ENCODE measurements at places on chromosomes 13 and 19.

DNA sequence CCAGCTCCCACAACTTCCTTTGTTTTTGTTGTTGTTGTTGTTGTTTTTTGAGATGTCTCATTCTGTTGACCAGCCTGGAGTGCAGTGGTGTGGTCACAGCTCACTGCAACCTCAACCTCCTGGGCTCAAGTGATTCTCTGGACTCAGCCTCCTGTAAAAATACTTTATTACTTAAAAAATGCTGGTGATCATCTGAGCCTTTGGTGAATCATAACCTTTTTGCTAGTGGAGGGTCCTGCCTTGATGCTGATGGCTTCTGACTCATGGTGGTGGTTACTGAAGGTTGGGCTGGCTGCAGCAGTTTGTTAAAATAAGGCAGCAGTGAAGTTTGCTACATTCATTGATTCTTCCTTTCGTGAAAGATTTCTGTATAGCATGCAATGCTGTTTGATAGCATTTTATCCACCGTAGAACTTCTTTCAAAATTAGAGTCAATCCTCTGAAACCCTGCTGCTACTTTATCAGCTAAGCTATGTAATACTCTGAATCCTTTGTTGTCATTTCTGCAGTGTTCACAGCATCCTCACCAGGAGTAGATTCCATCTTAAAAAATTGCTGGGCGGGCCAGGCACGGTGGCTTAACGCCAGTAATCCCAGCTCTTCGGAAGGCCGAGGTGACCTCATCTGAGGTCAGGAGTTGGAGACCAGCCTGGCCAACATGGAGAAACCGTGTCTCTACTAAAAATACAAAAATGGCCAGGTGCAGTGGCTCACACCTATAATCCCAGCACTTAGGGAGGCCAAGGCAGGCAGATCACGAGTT is 18.0 kb downstream of the ARHGAP35 start:
- no peak for DNase-seq

- no peak for DNase-seq
These were observed 93.4 kb downstream of the KCTD12 start for GRCh38 chr13:76792731-76793347.

DNA sequence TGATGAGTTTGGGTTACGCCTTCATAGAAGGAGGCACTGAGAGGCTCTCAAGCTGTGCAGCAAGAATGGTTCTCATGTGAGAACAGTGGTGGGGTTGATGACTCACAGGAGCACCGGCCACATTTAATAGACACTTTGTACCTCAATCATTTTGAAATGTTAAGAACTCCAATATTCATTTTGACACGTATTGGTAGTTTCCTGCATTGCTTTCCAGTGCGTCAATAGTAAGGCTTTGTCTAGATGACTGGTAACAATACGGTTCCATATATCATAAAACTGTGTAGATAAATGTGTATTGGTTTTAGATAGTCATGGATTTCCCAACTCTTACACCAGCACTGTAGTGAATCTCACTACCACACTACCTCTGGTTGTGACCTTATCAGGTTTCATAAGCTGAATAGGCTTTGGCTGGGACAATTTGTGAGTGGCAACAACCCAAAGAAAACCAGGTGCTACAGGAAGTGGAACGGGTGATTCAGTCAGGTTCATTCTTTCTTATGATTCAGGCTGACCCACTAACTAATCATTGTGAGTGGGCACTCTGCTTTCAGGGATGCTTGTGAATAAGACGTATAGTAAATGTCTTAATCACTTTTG is 362.6 kb downstream of the KLF5 start:
- no peak for DNase-seq

GRCh38 chr13:79659121-79659521 is 178.2 kb downstream of the NDFIP2 start:
- DNase-seq = no peak

DNA sequence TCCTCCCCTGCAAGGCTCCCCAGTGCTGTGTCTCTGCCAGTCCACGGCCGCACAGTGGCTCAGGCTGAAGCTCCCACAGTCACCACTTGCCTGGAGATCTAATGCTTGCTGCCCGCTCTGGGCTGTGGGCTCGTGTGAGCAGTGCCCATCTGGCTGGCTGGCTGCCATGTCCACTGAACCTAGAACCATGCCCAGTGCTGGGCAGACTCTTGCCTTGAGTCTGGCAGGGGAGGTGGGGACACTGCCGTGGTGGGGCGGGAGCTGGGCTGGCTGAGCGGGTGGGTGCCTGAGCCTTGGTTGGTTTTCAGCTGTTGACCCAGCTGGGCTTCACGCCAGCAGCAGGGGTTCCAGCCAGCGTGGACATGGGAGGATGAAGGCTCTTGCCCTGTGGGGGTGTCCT is 52.3 kb downstream of the CRTC1 start:
- DNase-seq = peak; percentile 57

GRCh38 chr19:51641648-51642047 is 5.0 kb downstream of the SIGLEC14 start:
- DNase-seq = no peak

- DNase-seq = no peak
These were observed 5.9 kb downstream of the CACNG7 start for GRCh38 chr19:53915000-53915399.

- no peak for DNase-seq
These were observed 15.5 kb downstream of the DPP9 start for GRCh38 chr19:4707956-4708650.

GRCh38 chr19:18388100-18388959 is 2.4 kb downstream of the GDF15 start:
- peak; percentile 56 for DNase-seq

GRCh38 chr19:1811942-1812425 is at the start of gene ATP8B3:
TSS of gene ATP8B3 (minus strand) at chr19:1812276. CDS start at chr19:1811736, 540 bp downstream.
- DNase-seq = no peak

DNA sequence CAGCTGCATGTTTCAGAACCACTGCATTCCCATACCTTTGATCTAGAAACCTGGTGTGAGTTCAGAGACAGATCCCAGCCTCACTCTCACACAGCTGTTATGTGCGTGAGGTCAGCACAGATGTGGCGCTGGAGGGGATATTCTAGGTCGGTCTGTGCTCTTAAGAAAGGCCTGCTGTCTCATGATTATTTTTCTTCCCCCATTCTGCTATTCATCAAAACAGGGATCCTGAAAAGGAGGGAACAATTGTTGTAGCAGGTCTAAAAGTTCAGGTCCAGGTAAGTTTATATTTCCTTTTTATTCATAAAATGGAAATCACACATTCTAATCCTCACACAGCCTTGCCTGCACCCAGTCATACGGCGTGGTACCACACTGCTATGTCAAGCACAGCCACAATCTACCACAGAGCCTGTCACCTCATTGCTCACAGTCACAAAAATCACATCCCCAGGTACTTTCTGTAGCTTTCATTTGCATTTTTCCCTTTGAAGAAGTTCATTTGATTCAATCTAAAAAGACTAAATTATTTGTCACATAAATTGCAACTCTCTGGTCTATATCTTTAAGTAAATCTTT is 867 bp downstream of the ZNF546 start:
- no peak for DNase-seq

- DNase-seq = no peak
These were observed 2299.5 kb downstream of the PCDH9 start for GRCh38 chr13:64930636-64931035.

DNA sequence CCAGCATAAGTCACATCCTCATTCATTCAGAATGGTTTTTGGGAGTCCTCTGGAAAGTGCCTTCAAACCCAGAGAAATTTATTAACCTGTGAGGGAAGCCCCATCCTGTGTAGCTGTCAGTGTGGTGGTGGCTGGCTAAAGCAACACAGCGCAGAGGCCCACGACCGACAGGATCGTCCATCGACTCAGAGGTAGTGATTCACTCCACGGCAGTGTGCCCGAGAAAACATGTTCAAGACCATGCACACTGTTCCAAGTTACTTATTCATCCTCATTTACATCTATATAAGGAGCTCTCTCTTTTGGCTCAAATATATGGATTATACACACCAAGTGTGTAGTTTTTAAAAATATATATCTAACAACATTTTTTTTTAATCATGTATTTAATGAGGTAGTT is 96.3 kb upstream of the SLC15A1 start:
- no peak for DNase-seq

DNA sequence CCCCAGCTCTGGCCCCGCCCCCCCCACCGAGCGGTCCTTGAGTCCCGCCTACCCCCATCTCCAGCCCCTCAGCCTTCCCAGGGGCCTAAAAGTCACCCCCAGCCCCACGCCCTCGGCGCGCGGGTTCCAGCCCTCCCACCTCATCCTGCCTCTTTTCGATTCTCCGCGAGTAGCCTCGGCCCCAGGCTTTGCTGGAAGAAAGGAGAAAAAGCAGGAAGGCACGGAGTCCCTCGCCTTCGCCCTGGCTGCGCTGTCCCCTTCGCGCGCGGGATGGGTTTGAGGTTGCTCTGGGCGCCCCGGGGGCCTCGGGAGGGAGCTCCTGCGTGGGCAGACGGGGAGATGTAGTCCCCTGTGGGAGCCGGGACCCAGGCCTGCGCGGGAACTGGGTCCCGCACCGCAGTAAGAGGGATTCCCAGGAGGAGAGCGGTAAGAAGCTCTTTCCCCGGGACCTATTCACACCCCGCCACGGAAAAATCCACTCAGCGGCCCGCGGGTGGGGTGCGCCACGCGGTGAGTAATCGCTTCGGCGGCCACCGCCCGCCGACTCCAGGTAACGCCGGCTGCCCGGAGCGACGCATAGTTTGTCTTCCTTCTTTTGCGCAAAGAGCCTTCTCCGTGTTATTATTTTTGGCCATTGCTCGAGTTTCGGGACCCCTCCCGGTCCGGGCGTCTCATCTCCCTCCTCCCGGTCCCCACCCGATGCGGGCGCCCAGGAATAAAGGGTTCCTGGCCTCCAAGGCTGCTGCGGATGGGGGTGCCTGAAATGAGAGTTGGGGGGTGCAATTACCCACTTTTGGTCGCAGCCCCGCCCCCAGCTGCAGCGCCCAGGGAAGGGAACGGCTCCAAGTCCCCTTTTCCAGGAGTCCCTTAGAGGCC is 865 bp upstream of the CRLF1 start:
- no peak for DNase-seq

- DNase-seq = no peak
These were observed 276.3 kb upstream of the PRR20A start for GRCh38 chr13:56864451-56864850.
